Activated CD4-positive, alpha-beta T cell treated with anti-CD3 and anti-CD28 coated beads, Interleukin-2, amount 10 ng/mL, durations not matched to agents 7 days and 5 days (primary cell): ENCODE measurements at places on chromosomes 1 and 21.

DNA sequence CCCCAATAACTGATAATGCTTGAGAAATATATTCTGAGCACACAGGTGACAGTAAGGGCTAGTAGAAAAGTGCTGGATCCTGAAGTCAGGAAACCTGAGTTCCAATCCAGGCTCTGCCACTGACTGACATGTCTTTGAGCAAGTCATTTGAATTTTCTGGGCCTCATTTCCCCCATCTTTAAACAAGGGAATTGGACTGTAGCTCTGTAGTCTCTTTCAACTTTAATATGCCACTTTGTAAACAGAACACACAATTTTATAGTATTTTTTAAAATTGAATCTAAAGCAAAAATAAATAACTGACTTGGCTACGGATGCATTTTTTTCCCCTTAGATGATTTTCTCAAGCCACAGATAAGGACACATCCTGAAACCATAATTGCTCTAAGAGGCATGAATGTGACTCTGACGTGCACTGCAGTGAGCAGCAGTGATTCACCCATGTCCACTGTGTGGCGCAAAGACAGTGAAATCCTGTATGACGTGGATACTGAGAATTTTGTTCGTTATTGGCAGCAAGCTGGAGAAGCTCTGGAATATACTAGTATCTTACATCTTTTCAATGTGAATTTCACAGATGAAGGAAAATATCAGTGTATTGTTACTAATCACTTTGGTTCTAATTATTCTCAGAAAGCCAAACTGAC lies 37.0 kb downstream of the LRIG2 start:
- no peak for DNase-seq

- DNase-seq: no peak
These were observed 42.5 kb upstream of the IL10 start for GRCh38 chr1:206814716-206815341.

DNA sequence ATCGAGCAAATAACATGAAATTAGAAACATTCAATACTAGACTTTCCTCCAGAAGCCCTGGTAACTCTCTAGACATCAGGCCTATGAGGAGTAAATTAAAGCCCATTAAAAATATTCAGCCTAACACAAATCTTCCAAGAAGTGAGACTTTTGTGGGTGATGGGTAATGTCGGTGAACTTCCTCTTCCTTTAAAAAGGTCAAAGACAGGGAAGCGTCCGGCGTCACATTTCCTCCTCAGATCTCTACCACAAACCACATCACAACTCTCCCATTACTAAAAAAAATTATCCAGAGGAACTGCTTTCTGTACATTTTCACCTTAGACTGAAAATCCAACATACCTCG lies 1.4 kb downstream of the EIF4G3 start:
- DNase-seq: peak; percentile 20

DNA sequence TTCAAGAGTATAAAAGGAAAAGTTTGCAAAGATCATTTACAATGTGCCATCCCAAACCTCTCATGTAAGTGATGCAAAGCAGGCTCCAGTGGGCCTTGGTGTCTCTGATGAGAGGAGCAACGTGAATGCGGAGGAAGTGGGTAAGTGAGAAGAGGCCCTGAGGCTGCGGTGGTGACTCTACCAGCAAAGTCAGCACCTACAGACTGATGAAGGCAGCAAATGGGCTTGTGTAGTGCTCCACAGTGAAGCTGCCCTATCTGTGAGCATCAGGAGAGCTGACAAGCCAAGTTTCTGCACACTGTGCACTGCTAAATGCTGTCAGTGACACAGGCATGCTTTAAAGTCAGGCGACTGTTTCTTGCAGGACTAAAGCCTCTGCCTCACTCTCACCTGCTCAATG lies 15.6 kb upstream of the RAP1A start:
- peak; percentile 90 for DNase-seq

DNA sequence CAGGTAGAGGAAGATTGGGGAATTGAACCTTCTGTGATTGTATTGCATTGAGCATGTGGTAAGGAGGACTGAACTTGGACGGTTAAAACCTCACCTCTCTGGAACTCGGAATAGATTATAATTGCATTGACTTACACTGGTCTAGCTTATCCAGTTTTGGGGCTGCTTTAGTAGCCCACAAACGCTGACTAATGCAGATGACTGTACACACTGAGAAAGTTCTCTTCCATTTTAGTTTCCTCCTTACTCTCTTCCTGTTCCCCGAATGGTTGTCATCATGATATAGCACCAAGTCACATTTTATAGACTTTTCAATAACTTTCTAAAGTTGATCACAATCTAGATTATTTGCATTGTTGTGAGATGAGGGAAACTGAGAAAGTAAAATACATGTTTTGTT lies 78.2 kb downstream of the NFIA start:
- DNase-seq: no peak

DNA sequence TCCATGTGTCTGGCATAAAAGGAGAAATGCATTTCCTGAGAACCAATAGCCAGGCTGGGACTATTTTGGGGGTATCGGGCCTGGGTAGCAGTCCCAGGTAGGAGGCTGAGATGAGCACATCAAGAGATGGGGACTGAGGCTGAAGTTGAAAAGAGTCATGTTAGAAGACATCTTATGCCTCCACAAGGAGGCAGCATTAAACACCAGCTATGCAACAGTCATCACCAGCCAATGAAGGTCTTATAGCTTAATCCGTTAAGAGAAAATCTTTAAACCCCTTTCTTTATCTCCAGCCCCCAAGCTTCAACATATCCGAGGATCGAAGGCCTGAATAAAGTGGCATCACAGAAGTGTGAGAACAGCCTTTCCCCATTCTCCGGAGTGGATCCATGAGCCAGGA lies 640.7 kb upstream of the PTBP2 start:
- no peak for DNase-seq
